ENCODE measurements at places on chromosomes 13 and 19.

GRCh38 chr19:37928527-37929286 is 21.7 kb downstream of the SIPA1L3 start:
- no peak for DNase-seq

DNA sequence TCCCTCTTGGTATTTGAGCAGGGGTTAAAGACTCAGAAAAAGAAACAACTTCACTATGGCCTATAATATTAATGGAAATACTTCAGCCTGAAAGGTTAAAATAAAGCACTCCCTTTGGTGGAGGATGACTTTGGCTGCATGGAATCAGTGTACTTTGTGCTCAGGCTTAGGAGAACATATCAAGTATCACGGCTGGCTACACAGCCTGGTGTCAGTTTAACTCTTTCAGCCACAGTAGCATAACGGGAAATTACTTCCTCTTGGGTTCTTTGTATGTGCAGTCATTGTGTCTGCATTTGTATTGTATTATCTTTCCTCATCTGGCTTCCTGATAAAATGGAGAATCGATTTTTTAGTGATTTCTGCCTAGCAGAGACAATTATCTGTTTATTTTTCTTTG is 239.0 kb downstream of the GGACT start:
- DNase-seq = no peak

- no peak for DNase-seq
Measured at GRCh38 chr13:84865783-84866221, 933.4 kb downstream of the SLITRK6 start.

- DNase-seq = no peak
Measured at GRCh38 chr19:19428746-19429145, 23.3 kb downstream of the GATAD2A start.

- DNase-seq = no peak
Measured at GRCh38 chr13:25816239-25816638, 235.6 kb downstream of the SHISA2 start.

GRCh38 chr19:16739546-16739945 is 19.9 kb downstream of the NWD1 start:
- no peak for DNase-seq

DNA sequence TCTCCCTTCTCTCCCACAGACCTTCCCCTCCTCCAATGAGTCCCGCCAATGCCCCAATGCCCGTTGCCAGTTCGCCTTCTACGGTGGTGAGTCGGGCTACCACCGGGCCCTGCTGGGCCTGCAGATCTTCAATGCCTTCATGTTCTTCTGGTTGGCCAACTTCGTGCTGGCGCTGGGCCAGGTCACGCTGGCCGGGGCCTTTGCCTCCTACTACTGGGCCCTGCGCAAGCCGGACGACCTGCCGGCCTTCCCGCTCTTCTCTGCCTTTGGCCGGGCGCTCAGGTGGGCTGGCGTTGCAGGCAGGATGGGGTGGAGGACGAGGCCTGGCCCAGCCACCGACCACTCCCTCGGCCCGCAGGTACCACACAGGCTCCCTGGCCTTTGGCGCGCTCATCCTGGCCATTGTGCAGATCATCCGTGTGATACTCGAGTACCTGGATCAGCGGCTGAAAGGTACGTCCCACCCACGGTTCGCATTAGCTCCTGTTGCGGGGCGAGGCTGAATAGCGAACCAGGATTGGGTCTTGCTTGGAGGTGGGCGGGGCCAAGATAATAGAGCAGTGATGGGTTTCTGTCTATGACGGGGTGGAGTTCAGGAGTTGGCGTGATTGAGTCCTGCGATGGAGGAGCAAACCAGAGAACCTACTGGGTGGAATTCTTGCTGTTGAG is 11.1 kb downstream of the SLC44A2 start:
- no peak for DNase-seq

- no peak for DNase-seq
Measured at GRCh38 chr13:48942131-48942530, 33.6 kb upstream of the FNDC3A start.

DNA sequence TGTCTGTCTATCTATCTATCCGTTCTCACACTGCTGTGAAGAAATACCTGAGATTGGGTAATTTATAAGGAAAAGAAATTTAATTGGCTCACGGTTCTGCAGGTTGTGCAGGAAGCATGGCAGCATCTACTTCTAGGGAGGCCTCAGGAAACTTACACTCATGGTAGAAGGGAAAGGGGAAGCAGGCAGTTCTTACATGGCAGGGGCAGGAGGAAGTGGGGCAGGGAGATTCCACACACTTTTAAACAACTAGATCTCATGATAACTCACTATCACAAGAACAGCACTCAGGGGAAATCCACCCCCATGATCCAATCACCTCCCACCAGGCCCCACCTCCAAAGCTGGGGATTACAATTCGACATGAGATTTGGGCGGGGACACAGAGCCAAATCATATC is 105.3 kb downstream of the SLC10A2 start:
- no peak for DNase-seq

DNA sequence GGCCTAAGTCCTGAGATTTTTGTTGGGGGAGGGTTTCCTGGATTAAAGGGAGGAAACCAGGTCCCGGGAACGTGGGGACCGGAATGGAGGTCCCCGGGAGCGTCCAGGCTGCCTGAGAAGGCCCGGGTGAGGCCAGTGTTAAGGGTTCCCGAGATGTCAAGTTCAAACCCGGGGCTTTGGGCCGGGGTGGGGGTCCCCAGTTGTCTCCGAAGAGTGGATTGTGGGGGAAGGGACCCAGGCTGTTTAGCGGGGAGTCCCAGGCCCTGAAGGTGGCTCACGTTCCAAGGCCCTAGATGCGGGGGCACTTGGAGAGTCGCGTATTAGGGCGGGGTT is 262 bp downstream of the COX7A1 start:
- DNase-seq = no peak

GRCh38 chr19:40797963-40798682 is 868 bp upstream of the EGLN2 start:
- DNase-seq = no peak

- no peak for DNase-seq
Measured at GRCh38 chr19:44202470-44202869, 9.9 kb upstream of the ZNF227 start.

DNA sequence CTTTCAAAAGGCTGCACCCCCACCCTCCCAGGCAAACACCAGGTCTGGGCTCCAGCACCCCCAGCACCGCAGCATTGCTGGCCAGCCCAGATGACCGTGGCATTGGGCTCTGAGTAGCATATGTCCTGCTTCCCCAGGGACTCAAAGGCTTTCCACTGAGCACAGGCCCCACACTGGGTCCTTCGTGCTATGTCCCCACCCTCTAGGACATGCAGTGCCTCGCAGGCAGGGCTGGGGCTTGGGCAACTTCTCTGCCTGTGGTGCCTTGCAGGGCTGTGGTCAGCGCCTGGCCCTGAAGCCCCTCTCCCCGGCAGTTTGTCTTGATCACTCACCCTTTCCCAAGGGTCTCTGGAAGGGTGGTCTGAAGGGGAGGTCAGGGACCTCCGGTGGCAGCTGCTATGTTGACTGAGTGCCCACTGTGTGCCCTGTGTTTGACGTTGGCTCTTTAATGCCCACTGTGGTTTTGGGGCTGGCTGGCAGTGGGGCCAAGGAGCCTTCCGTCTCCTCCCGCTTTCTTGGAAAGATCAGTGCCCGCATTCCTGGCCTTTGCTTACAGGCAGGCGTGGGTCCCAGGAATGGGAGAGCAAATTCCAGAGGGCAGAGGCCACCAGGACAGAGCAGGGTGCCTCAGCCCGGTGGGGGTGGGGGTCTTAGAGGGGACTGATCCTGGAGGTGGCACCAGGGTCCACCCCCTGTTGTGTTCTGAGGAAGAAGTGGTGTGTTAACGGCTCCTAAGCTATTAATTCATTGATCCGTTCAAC is 20.3 kb upstream of the CRTC1 start:
- DNase-seq = no peak

DNA sequence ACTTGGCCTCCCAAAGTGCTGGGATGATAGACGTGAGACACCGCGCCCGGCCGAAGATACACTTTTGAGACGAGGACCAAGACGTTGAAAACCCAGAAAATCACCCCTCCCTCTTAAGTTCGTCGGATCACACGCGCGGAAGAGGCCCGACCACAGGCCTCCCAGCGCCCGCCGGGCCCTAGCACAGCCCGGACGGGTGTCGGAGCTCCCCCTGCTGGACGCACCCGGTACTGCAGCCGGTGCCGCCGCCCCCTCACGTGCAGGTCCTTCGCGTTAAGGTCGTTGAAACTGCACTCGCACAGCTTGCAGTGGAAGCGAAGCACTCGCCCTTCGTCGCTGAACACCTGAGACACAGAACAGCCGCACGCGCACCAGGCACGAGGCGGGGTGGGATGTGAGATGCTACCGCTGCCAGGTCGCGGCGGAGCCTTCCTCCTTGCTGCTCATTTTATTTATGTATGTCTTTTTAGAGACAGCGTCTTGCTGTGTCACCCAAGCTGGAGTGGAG is 35.7 kb upstream of the MATK start:
- no peak for DNase-seq

DNA sequence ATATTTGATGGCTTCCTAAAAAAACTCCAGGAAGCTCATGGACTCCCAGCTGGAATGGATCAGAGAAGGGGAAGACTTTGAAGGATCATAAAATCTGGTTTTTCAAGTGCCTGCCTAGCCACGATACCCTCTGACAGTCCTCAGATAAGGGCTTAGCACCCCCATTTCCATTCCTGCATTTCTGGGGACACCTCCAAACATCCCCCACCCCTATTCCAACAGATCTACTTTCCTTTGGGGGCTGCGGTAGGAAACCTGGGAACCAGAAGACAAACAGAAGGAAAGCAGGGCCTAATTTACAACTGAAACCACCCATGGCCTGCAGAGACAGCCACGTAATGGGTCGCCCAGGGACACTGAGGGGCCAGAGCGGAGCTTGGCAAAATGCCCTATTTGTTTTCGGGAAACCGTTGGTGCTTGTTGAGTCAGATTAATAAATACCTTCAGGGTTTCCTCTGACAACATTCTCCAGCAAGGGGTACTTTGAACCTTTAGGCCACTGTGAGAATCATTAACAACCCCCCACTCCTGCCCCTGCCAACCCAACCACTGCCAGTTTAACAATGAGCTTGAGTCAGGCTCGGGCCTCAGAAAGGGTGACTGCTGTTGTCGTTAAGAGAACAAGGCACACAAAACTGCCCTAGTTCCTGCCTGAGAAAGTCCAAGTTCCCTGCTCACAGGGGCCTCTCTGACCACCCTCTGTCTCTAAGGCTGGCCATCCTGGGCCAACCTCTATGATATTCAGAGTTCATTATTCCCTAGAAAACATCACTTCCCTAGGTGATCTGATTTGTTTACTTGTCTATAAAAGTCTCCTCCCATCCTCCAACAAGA is 23.5 kb downstream of the RHPN2 start:
- DNase-seq = no peak

- DNase-seq = no peak
Measured at GRCh38 chr13:22748866-22749577, 431.8 kb upstream of the SGCG start.

DNA sequence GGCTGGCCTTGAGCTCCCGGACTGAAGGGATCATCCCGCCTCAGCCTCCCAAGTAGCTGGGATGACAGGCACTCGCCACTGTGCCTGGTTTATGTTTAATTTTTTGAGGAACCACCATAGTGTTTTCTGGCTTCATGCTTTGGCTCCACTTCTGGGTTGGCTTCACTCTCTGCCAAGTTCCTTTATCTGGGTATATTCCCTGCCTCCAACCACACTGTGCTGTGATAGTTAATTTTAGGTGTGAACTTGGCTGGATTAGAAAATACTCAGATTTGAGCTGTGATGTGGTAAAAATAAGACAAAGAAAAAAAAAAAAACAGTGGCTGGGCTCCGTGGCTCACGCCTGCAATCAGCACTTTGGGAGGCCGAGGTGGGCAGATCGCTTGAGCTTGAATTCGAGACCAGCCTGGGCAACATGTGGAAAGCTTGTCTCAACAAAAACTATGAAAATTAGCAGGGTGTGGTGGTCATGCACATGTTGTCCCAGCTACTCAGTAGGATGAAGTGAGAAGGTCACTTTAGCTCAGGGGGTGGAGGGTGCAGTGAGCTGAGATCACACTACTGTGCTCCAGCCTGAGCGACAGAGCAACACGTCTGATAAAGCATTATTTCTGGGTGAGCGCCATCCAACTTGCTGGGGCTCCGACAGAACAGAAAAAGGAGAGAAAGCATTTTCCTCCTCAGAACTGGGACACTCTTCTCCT is 7.5 kb upstream of the ILF3 start:
- DNase-seq = no peak

DNA sequence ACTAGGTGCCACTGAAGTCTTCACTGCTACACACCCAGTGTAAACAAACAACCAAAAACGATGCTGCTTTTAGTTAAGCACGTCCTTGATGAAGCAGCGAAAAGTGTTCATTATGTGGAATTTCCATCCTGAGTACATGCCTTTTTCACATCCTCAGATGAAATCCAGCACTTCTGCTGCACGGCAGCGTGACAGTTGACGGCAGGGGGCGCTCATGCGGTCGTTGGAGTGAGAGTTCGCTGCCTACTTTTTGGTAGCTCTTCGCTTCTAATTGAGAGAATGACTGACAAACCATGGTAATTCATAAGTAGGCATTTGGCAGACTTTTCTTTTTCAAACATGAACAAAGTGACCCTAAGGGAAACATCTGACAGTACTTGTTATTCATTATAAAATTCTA is 1124.9 kb downstream of the EFNB2 start:
- DNase-seq = peak; percentile 57

GRCh38 chr19:31253526-31254179 is 95.6 kb downstream of the TSHZ3 start:
- no peak for DNase-seq

- no peak for DNase-seq
Measured at GRCh38 chr13:51839711-51840540, 5.1 kb downstream of the TMEM272 start.

GRCh38 chr19:20077791-20078463 is at the start of gene ZNF90:
Gene ZNF90 (plus strand): TSS chr19:20078000. CDS start chr19:20078133, 133 bp downstream.
- DNase-seq = peak; percentile 72

DNA sequence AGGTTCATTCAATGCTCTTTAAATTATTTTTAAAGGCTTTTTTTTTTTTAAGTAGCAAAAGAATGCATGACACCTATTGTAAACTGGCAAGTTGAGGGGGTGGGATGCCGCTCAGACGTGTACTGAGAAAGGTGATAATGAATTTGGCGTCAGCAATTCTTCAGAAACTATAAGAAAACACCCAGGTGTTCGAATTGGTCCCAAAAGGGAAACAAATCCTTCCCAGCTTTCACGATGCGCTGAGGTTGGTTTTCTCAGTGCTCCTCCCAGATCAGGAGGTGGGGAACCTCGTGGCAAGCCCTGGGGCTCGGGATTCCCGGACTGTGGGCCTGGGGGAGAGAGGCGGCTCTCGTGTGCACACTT is 543 bp upstream of the FAM124A start:
- DNase-seq = no peak

DNA sequence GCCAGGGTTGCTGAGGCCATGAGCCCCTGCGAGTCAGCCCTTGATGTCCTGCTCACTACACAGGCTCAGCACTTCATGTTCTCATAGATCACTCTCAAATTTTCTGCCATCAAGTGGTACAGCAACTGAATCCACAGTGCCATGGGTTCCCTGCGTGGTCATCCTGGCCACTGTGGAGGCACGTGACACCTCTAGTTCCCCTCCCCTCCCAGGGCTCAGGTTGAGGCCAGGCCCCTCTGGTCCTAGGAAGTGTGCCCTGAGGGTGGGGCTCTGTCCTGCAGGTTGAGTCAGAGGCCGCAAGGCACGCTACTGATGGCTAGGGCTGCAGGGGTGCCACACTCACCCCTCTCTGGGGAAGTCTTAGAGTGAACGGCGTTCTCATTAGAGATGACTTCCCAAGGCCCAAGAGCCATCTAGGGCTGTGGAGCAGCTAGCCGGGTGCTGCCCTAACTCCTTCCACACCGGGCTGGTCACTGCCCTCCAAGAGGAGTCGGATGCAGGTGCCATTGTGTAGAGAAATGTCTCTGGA is 39.8 kb upstream of the TPM4 start:
- no peak for DNase-seq

Measured in nucleus accumbens (tissue), 56 donors.